Smooth muscle cell of the brain vasculature (primary cell): ENCODE measurements at places on chromosomes 11 and 22.
A peak's percentile ranks its signal among the peaks of the same experiment; 100 is the strongest.

- no peak for DNase-seq
These were observed 22.7 kb upstream of the ACER3 start for GRCh38 chr11:76837696-76838677.

GRCh38 chr11:67640758-67641337, 1.3 kb upstream of the TBX10 start:
- DNase-seq, result no peak

DNA sequence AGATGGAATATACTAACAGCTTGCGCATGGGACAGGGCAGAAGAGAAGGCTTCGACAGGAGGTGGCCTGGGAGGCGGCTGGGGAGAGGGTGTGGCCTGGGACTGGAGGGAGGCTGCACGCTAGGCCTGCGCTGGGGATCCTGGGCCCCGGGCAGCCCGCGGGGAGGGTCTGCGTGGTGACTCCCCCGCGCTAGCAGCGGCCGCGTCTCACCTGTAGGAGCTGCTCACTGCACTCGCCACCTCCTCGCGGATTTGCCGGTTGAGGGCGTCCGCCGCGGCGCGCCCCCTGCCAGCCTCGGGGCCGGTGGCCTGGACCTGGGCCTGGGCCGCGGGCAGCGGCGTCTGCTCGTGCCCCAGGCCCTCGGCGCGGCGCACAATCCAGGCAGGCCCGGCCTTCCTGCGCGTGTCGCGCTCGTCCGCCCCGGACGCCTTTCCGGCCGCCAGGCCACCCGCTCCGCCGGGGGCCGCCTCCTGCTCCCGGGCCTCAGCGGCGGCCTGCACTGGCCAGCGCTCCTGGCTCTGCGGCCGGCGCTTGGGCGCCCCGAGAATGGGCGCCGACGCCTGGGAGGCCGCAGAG, 1.5 kb downstream of the MAP6 start:
- DNase-seq, result no peak

GRCh38 chr22:29994943-29995342, 85.3 kb upstream of the HORMAD2 start:
- DNase-seq, result no peak

- no peak for DNase-seq
These were observed 18.0 kb upstream of the DNAJB13 start for GRCh38 chr11:73932781-73933180.

GRCh38 chr11:86159581-86159891, 85.0 kb upstream of the EED start:
- DNase-seq, result no peak

GRCh38 chr11:115769891-115770290, 265.7 kb upstream of the CADM1 start:
- DNase-seq, result no peak

- DNase-seq, result no peak
These were observed 22.3 kb downstream of the PPFIBP2 start for GRCh38 chr11:7536100-7536499.

- no peak for DNase-seq
These were observed 121.8 kb upstream of the C11orf87 start for GRCh38 chr11:109300211-109300610.

- no peak for DNase-seq
These were observed 1263.2 kb downstream of the FAM181B start for GRCh38 chr11:81470446-81470845.

GRCh38 chr11:67071420-67072284, 15.0 kb downstream of the RHOD start:
- peak; percentile 32 for DNase-seq

DNA sequence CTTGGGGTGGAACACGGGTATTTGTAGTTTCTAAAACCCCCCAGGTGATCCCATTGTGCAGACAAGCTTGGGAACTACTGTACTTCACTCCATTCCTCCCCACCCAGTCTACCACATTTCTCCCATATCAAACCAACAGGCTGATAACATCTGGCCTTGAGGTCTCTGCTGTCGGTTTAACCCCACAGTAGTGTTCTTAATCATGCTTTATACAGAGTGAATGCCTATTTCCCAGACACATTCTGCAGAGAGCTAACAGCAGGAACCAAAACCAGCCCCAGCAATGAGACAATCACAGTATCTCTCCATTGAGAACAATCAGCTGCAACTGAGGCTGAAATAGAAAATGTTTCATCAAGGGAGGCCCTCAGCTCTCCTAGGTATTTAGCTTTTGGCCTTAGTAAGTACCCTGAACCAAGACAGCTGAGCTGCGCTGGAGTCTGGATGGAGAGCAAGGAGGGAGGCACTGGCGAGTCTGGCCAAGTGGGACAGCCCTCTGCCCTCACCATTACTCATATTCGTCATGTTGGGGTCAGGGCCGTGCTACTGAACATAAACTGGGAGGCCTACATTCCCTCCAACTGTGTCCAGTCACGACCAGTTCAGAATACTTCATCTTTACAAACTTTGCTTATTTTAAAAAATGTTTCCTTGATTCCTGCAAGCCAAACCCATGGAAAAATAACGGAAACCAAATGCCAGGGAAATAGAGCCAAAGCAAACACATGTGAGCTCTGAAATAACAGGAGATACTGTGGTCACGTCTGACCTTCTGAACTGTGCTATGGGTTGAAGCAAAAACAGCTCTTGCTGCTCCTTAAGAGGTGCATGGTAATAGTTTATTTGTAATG, 81.0 kb downstream of the CCDC34 start:
- peak; percentile 97 for DNase-seq

GRCh38 chr11:62542111-62542745, 4.4 kb downstream of the AHNAK start:
- no peak for DNase-seq
